ENCODE measurements at places on chromosomes 1 and 21.

GRCh38 chr21:43916691-43917514 lies 51.9 kb downstream of the AGPAT3 start:
- peak; percentile 90 for DNase-seq

- no peak for DNase-seq
Measured at GRCh38 chr1:228062085-228062791, 20.3 kb upstream of the ARF1 start.

DNA sequence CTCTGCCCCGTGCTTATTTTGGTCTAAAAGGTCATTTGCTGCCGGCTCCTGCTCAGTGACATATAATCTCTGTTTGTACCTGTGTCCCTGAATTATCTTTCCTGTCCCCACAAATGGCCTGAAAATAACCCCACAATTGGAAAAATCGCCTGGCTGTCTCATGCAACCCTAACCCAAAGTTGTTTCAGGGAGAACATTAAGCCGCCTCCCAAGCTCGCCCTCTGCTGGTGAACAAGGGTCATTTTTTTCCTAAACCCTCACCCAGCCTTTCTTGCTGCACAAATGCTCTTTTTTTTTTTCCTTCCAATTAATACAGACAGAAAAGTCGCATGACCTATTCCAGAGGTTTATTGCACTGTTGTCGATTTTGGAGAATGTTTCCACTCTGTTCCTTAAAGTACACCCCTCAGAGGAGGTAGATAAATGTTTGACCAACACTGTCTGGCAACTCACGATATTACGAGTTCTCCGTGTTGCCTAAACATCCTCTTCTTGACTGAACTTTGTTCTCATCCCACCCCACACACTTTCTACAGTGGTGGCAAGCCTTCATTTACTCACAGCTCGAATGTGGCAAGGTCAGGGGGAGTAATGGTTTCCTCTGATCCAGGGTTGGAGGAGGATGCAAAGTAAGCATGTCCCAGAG lies 148.7 kb downstream of the ZZZ3 start:
- DNase-seq = peak; percentile 84

- no peak for DNase-seq
Measured at GRCh38 chr1:162144853-162145252, 75.4 kb downstream of the NOS1AP start.

GRCh38 chr21:46285206-46285661 lies at the start of gene MCM3AP:
TSS of gene MCM3AP (minus strand) at chr21:46285611. CDS start at chr21:46285286, 325 bp downstream.
- DNase-seq = no peak

DNA sequence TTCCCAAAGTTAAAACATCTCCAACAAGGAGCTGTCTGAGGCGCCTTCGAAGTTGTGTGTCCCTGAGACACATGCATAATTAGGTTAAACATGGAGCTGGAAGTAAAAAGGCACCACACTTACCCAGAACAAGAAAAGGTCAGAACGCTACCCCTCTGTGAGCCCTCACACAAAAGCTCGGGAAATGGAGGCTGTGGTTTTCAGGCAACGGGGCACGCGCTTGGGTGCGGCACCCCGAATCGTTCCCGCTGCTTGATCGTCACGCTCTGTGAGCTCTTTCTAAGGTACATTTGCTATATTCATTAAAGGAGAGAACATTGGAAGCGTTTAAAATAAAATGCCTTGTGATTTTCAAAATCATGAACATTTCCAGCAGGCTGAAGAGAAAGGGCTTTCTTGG lies 12.5 kb downstream of the CAPN8 start:
- DNase-seq = no peak

- peak; percentile 82 for DNase-seq
Measured at GRCh38 chr1:33086384-33086850, 5.5 kb downstream of the AZIN2 start.

DNA sequence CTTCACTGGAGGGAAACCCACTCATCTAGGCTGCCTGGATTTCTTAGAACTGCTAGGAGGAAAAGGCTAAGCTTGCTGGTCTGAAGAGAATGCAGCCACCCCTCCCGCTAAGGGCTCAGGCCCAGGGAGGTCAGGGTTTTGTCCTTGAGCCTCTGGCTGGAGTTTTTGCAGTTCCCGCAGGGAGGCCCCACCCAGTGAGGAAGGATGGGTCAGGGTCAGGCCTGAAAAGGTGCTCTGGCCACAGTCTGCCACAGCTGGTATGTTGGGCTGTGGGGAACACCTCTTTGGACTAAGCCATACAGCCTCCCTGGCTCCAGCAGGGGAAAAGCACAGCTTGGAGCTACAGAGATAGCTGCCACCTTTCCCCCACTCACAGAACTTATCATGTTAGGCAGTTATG lies 71.4 kb upstream of the PAPPA2 start:
- DNase-seq = no peak

GRCh38 chr21:37580666-37581065 lies 214.1 kb downstream of the DYRK1A start:
- DNase-seq = no peak

GRCh38 chr1:235702412-235702811 lies 52.8 kb upstream of the GNG4 start:
- no peak for DNase-seq

DNA sequence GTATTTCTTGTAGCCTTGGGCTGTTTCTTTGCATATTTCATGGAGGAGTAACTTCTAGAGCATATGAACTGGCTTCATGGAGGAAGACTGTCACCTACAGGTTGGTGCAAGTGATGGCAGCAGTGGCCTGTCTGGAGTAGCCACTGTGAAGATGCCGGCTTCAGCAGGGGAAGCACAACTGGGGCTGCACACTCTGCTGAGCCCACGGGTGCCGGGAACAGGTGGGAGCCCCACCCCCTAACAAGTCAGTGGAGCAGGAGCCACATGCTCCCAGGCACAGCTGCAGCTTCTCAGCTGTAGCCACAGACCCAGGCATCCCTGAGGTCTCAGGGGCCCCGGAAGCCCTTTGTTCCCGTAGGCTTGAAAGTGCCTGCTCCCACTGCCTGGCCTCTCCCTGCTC lies 43.2 kb upstream of the C1orf185 start:
- DNase-seq = peak; percentile 66

DNA sequence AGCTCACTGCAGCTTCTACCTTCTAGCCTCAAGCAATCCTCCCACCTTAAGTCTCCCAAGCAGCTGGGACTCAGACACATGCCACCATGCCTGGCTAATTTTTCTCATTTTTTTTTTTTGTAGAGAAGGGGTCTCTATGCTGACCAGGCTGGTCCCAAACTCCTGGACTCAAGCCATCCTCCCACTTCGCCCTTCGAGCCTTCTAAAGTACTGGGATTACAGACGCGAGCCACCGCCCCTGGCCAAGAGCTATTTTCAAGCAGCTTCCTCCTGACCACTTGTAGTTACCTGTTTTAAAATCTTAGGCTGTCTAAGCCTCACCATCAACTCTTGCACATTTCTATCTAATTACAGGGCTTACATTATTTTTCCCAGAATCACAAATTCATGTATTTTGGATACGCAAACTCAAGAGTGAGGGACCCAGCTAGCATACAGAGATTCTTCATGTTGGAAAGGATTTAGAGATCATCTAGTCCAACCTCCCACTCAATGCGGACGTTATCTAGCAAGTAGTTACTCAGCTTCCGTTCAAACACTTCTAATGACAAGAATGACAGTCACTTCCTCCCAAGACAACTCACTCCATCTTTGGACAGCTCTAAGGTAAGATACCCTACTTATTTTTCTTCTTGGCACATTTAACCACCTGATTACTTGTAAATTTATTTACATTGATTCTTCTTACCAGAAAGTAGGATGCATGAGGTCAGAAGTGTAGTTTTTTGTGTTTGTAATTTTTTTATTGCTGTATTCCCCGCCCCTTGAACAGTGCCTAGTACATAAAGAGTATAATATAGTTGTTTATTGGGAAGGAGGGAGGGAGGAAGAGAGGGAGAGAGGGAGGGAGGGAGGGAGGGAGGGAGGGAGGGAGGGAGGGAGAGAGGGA lies 65.4 kb downstream of the LUZP1 start:
- DNase-seq = peak; percentile 79

GRCh38 chr1:192545896-192546521 lies 29.6 kb upstream of the RGS1 start:
- no peak for DNase-seq

GRCh38 chr1:53060579-53060978 lies 1.4 kb upstream of the PODN start:
- no peak for DNase-seq

DNA sequence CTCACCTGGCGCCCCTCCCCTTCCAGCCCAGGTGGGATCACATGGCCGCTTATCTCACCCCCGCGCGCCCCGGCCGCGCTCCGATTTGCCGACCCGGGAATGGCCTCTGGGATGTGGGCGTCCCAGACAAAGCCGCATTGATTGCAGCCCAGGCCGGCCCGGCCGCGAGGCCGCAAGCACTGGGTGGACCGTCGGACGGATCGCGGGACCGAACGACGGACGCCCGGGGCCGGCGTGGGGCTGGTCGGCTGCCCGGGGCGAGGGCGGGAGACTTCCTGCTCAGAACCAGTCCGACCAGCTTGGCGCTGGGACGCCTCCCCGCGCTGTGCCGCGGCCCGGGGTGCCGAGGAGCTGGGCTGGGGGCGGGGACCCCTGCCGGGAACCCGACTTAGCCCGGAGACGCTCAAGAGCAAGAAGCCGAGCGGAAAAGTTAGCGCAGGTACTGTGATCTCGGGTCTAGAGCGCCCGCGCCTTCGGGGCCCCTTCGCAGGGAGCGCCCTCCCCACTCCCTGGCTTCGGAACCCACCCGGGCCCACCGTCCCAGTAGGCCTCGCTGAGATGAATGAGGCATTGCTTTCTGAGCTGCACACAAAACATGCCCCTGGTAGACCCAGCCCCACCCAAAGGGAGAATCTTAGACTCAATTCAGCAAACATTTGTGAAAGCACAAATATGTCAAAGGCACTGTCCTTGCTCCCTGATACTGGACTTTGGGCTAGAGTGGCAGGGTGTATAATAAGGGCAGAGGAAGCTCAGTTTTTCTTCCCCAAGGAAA lies 415 bp upstream of the LAD1 start:
- no peak for DNase-seq

- no peak for DNase-seq
Measured at GRCh38 chr1:30386156-30386926, 337.0 kb downstream of the MATN1 start.

DNA sequence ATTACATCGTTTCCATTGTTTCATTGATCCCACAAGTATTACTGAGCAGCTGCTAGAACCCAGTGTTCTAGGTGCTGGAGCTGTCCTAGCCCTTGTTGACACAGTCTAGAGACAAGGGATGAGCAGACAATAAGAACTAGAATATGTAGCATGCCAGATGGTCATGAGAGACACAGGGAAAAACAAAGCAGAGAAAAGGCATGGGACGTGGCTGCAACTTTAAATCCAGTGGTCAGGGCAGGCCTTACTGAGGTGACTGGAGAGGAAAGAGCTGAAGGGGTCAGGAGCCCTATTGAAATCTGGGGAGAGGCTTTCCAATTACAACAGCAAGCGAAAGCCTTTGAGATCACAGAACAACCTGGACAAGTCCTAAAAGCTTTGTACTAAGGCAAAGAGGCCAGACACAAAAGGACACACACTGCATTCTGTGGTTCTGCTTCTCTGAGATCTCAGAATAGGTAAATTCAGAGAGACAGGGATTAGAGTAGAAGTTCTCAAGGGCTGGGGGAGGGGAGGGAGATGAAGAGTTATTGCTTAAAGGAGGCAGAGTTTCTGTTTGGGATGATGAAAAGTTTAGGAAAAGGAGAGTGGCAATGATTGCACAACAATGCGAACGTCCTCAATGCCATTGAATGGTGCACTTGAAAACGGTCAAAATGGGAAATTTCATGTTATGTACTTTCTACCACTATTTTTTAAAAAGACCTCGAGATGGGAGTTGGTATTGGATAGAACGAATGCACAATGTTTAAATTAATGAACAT lies 467.4 kb upstream of the VAMP3 start:
- peak; percentile 22 for DNase-seq

GRCh38 chr1:161229896-161230295 lies 4.0 kb downstream of the TOMM40L start:
- DNase-seq = peak; percentile 60

GRCh38 chr21:33945652-33946270 lies 30.2 kb upstream of the ATP5PO start:
- no peak for DNase-seq

DNA sequence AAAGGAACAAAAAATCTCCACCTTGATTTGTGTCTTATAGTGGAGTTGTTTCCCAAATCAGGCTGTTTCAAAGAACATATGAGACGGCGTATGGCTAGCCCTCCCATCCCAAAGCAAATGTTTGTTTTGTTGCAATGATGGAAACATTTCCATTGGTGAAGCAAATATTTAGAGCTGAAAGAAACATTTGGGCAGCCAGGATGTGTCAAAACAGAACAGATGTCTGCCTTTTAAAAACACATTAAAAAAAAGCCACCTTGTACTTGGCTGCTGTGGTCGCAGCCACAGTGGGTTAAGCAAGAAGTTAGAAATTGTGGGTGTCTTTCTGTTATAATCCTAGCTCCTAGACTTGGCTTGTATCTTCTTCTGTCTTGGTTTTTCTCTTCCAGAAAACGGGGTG lies 116.3 kb downstream of the PEX14 start:
- no peak for DNase-seq

GRCh38 chr1:111615870-111616715 lies 3.5 kb upstream of the RAP1A start:
- DNase-seq = peak; percentile 90

- no peak for DNase-seq
Measured at GRCh38 chr1:108852221-108852975, 4.5 kb downstream of the AKNAD1 start.

DNA sequence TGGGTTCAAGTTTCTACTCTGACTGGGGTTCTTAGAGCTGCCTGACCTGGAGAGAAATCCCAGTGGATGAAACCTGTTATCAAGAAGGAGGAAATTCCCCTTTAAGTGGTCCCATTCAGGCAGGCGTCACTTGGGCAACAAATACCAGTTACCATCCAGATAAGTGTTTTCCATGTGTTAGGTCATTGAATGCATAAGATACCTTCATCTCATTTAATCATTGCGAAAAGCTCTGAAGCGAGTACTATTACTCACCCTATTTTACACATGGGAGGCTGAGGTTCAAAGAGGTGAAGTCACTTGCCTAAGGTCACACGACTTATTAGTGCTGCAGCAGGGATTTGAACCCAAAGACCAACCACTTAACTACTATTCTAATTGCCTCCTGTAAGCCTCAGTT lies 45.5 kb upstream of the RPL11 start:
- no peak for DNase-seq

DNA sequence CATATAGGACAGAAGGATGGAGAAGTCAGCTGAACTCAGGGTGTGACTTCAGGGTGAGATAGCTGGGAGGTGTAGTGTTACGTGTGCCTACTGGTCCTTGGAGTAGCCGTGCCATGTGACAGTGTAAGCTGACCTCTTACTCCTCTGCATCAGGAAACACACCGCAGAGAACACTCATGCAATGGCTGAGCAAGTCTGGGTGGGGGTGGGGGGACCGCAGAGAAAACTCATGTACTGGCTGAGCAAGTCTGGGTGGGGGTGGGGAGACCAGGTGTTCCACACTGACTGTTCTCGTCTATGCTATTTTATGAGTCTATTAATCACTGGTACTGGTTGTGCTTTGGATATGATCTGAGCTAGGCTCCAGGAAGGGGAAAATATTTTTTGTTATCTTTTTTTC lies 233.1 kb downstream of the PAPPA2 start:
- DNase-seq = no peak

GRCh38 chr1:169312084-169312954 lies 55.3 kb downstream of the NME7 start:
- peak; percentile 79 for DNase-seq

- DNase-seq = no peak
Measured at GRCh38 chr21:20283836-20284235, 714.4 kb upstream of the NCAM2 start.

- no peak for DNase-seq
Measured at GRCh38 chr1:115555446-115555845, 86.3 kb upstream of the VANGL1 start.

GRCh38 chr1:46334030-46334384 lies 6.6 kb upstream of the NSUN4 start:
- DNase-seq = no peak

All from activated CD4-positive, alpha-beta T cell treated with anti-CD3 and anti-CD28 coated beads, Interleukin-2, amount 10 ng/mL, durations not matched to agents 24 days and 14 days (primary cell).